Stimulated activated CD8-positive, alpha-beta memory T cell treated with anti-CD3 and anti-CD28 coated beads, Interleukin-4, amount 100 ng/mL, for 4 hours (primary cell): ENCODE measurements at places on chromosomes 11 and 22.

GRCh38 chr11:106193956-106194355 lies 116.5 kb downstream of the AASDHPPT start:
- DNase-seq: no peak

DNA sequence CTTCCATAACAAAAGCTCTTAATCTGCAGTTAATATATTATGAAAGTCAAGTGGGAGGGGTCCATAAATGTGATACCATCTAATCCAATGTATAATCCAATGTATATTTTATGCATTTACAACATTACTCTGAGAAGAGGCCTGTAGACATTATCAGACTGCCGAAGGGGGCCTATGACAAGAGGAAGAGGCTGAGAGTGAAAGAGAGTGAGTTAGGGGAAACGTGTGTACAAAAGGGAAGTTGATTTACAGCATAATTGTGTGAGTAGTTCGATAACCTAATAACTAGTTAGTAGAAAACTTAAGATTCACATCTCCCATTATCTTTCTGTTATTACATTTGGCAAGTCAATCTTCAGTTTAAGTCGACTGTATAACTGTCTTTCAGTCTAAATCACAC lies 86.6 kb downstream of the DDX10 start:
- no peak for DNase-seq

- DNase-seq: no peak
Observed at GRCh38 chr22:25025491-25026400, 73.2 kb downstream of the KIAA1671 start.

- DNase-seq: no peak
Observed at GRCh38 chr22:21977814-21978213, 4.8 kb downstream of the TOP3B start.

DNA sequence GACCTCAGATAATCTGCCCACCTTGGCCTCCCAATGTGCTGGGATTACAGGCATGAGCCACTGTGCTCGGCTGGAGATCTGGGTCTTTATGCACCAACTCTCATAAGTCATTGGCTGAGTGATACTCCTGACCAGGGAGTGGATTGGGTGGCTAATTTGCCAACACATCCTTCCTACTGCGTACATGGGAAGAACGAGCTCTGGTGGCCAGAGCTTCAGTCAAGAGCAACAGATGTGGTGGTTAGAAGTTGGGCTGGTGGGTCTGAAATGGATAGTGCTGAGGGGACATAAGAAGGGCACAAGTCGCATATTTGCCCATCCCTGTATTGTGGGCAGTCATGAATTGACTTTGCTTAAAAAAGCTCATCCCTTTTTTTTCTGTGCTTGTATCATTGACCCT lies 74.1 kb upstream of the AMPD3 start:
- no peak for DNase-seq

GRCh38 chr11:134331354-134332188 lies at the start of gene GLB1L2:
Gene GLB1L2 (plus strand): TSS chr11:134331988. CDS start chr11:134332062, 74 bp downstream.
- peak; percentile 46 for DNase-seq

- no peak for DNase-seq
Observed at GRCh38 chr22:22744412-22745224, 100.2 kb downstream of the GGTLC2 start.

DNA sequence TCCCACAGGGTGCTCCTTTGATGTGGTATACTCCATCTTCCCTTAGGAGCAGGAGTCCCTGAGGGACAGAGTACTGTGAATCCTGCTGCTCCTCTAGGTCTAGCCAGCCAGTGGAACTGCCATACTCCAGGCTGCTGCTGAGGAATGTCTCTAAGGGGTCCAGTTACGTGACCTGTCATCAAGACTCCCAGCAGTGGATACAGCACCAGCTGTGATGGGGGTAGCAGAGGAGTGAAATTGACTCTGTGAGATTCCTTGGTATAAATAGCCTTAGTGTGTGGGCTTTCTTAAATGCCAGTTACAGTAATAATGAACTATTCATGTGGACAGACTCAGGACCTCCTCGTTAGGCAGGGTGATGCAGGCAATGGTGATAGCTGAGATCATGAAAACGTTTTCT lies 140.4 kb upstream of the LUZP2 start:
- no peak for DNase-seq

DNA sequence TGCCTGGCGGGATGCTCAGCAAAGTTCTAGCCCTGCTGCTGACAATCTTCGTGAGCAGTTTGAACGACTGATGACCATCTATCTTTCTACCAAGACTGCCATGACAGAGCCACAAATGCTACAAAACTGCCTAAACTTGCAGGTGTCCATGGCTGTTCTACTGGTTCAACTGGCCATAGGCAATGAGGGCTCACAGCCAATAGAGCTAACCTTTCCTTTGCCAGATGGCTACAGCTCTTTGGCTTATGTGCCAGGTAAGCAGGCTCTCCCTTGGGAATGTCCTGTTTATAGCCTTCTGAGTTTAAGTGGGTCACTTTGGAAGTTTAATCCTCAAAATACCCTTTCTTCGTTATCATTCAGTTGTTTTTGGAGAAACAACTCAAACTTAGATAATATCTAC lies 20.1 kb downstream of the UBE4A start:
- DNase-seq: no peak

DNA sequence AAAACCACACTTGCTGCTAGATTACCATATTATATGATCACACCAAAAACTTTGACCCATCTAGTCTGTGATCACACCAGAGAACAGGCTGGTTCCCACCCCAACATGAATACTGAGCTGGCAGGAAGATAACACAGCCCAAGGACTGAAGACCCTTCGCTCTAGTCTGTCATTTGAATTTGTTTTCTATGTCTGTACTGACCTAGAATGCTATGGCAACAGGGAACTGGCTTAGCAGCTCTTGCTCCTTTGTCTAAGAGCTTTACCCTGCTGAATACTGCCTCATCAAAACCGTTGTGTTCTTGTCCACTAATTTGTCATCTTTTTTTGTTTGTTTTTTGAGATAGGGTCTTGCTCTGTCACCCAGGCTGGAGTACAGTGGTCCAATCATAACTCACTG lies 420.4 kb downstream of the AASDHPPT start:
- no peak for DNase-seq

GRCh38 chr11:124842305-124842704 lies 22.9 kb upstream of the ROBO3 start:
- DNase-seq: no peak

DNA sequence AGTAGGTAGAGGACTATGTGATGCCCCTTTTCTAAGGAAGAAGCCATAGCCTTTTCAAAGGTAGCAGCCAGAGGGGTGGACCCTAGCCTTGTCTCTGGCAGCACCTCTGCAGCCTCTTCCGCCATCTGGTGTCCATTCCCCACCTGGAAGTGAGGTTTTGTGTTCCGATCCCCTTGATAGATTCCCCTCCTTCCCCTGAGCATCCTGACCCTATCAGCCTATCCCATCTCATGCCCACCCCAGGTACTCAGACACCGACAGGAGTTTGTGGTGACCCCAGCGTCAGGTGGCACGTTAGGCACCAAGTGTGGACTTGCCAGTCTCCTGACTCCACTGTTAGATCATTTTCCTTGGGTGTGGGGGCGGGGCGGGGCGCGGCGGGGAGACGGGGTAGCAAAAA lies 398 bp upstream of the FAM89B start:
- no peak for DNase-seq

DNA sequence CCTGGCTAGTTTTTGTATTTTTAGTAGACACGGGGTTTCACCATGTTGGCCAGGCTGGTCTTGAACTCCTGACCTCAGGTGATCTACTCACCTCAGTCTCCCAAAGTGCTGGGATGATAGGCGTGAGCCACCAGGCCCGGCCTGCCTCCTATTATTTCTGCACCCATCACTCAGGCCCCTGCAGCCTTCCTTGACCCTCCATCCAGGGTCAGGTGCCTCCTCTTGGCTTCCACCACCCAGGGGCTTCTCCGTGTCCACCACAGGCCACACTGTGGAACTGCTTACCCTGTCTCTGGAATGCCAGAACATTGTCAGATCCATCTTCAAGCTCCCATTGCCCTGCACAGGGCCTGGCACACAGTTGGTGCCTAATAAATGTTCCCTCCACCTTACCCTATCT lies 75.4 kb upstream of the RTL6 start:
- DNase-seq: no peak

GRCh38 chr22:44019846-44020245 lies 4.3 kb upstream of the PARVB start:
- DNase-seq: no peak

- DNase-seq: peak; percentile 35
Observed at GRCh38 chr11:70364745-70365543, 33.4 kb upstream of the CTTN start.

- DNase-seq: no peak
Observed at GRCh38 chr11:44326615-44327475, 16.9 kb upstream of the ALX4 start.

- DNase-seq: no peak
Observed at GRCh38 chr11:116984589-116984988, 113.6 kb downstream of the SIK3 start.

- DNase-seq: no peak
Observed at GRCh38 chr11:69298267-69299022, 4.5 kb downstream of the MYEOV start.

DNA sequence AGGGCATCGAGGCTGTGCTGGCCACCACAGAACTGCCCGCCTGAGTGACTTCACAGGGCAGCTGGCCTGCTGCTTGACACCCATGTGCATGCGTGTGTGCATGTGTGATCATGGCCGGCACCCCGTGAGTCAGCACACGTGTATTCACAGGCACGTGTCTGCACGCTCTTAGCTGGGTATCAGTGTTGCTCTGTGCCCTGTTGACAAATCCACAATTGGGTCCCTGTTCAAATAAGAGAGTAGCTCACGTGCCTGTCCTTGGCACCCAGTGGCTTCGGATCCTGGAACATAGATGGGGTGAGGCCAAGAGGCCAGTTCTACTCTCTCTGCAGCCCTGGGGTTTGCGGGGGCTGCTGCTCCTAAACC lies 14.0 kb downstream of the B3GAT1 start:
- no peak for DNase-seq

DNA sequence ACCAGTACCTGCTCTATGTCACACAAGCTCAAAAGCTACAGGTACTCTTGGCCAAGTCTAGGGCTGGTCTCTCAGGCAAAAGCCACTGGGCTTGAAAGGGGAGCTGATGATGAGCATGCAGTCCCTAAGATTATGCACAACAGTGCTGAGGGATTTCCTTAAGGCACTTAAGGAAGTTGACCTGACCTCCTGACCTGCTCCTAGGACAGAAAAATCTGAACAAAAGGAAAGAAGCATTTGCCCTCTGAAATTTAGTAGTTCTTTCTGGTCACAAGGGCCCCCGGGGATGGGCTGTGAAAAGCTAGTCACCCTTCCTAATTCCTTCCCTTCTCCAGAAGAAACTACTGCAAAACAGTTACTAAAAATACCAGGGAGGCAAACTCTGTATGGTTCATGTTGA lies 83.6 kb upstream of the PHOX2A start:
- no peak for DNase-seq

DNA sequence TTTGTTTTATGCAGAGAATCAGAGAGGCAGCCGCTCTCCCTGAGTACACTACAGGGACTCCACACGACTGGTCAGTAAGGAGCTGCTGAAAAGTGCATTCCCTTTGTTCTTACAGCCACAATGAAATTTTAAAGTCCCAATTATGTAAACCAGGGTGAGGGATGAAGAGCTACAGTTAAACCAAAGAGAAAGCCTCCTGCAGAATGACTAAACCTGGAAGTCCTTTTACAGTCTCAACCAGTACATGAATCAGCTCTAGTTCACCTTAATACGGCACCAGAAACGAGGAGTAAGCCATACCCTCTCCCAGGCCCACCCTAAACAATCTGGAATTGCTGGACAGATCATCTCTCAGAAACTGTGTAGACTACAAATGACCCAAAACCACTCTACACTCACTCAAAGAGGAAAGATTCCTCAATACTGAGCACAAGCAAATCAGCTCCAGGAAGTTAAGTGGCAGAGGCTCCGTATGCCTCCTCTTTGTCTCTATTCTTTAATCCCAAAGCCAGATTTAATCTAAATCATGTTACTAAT lies 113.1 kb downstream of the RBFOX2 start:
- no peak for DNase-seq

GRCh38 chr11:123196060-123196714 lies 1.1 kb upstream of the CLMP start:
- DNase-seq: no peak

DNA sequence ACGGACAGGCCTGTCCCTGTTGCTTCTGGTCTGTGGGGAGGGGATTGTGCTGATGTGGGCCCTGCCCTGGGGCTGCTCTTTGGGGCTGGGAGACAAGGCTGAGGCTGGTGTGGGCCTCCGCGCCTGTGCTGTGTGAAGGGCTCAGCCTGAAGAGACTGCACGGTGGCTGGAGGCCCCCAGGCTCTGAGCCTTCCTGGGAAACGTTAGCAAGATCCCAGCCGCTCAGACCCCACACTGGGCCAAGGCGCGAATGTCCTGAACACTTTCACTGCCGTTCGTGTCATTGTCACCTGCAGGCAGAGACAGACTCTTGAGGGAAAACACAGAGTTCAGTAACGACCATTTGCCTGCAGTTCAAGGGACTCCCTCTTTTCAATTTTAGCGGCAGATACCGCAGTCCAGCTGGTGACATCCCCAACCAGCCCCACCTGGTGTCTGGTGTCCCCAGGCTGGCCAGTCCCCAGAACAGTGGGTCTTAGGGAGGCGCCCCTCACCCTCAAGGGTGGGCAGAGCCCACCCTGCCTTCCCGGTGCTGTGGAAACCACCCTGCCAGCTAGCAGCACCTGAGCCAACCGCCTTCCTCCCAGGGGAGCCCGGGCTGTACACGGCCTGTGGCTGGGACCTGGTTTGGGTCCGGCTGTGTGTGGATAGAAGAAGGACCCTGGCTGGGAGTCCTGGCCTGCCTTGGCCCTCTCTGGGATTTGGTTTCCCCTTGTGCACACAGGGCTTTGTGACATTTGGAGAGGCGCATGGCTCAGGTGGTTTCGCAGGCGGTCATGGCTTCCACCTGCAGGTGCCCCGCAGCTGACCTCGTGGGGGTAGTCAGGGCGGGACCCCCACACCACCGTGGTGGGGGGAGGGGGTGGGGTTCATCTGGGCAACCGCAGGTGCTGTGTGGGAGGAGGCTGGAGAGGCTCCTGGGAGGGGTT lies 5.7 kb downstream of the PANX2 start:
- DNase-seq: no peak

DNA sequence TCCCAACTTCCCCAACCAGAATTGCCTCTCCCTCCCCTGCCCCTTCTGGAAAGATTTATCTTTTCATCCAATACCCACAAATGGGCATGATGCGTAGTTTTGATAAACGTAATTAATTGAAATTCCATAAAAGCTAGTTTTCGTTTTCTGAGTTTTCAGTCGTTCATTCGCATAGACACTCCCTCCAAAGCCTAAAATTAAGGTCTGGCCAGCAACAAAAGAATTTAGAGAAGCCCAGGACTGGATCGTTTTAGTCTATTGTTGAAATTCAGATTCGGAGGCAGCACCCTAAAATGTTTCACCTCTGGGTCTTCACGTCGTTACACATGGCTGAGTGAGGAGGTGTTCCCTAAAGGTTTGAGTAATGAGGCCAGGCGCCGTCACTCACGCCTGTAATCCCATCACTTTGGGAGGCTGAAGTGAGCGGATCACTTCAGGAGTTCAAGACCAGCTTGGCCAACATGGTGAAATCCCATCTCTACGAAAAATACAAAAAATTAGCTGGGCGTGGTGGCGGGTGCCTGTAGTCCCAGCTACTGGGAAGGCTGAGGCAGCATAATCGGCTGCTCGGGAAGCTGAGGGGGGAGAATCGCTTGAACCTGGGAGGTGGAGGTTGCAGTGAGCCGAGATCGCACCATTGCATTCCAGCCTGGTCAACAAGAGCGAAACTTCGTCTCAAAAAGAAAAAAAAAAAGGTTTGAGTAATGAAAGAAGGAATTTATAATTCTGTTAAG lies 589 bp upstream of the NDUFC2 start:
- DNase-seq: no peak
